ENCODE measurements at places on chromosomes 4 and X.
A peak's percentile ranks its signal among the peaks of the same experiment; 100 is the strongest.

DNA sequence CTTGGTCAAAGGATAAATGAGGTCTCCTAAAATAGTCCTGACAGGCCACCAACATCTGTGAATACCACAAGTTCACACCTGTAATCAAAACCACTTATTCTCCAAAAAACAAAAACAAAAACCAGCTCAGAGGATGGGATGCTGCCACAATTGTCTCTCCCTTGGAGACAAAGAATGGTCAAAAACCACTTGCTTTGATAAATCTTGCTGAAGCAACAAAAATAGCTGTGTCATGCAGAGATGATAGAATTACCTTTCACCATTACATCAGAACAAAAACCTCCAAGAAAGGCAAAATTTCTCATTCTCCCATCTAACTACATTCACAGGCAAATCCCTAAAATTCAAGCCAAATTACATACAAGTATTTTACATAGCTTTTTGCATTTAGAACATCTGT is 180.4 kb downstream of the MAML3 start:
- DNase-seq = no peak

DNA sequence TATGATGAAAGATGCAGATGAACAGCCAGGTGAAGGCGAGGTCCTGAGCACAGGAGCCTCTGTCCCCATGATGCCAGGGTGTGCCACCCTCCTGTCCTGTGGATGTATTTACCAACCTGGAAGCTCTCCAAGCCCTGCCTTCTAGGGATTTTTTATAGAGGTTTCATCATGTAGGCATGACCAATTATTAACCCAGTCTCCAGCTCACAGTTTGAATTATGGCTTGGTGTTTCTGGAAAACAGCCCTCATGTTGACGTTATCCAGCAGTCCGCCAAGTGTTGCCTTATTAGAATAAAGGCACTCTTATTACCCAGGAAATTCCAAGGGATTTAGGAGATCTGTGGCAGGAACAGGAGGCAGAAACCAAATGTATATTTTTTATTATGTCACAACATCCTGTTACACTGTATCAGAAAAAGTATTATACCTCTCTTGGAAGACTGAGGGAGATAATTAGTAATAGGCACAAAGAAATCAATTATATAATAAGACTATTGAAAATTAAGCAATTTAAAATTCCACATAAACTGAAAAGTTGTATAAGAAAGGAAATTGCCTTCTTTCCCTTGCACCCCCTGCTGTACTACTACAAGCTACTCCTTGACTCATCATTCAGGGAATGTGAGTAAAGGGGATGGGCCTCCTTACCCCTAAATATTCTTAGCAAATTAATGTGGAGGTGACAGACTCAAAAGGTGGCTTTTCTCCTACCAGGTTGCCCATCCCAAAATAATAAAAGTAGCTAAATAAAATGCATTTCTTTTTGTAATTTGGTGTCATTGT is 129.6 kb downstream of the ZNF330 start:
- DNase-seq = peak; percentile 52

DNA sequence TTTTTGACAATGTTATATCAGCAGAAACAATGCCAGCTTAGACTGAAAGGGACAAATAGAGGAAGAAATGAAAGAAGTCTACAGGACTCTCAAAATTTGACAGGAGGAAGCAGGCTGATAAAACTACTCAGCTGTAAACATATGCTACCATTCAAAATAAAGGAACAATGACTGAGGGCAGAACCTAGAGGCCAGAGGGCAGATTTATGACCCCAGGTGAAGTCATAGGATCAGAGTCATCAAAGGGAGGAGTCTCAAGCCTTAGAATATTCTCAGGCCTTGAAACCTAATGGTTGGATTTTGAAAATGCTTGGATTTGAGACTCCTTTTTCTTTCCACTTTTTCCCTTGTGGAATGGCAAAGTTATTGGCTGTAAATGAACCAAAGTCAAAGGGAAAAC is 17.0 kb upstream of the SYTL5 start:
- DNase-seq = no peak

- DNase-seq = no peak
Observed at GRCh38 chr4:162450531-162451035, 286.8 kb upstream of the FSTL5 start.

DNA sequence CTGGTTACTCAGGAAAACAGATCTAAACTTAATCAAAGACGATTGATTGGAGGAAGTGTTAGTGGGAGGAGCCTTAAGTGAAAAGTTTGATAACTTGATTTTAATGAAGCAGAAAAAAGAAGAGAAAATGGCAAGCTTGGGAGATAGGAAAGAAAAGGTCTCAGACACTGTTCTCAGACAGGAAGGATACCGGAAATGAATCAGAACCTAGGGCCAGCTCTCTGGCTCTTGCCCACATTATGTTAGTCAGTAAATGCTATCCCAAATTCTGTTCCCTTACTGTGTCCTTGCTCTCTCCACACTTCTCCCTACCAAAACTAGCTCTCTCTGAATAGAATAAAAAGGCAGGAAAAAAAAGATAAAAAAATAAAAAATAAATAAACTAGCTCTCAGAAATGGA is 48.6 kb upstream of the TMEM164 start:
- no peak for DNase-seq

DNA sequence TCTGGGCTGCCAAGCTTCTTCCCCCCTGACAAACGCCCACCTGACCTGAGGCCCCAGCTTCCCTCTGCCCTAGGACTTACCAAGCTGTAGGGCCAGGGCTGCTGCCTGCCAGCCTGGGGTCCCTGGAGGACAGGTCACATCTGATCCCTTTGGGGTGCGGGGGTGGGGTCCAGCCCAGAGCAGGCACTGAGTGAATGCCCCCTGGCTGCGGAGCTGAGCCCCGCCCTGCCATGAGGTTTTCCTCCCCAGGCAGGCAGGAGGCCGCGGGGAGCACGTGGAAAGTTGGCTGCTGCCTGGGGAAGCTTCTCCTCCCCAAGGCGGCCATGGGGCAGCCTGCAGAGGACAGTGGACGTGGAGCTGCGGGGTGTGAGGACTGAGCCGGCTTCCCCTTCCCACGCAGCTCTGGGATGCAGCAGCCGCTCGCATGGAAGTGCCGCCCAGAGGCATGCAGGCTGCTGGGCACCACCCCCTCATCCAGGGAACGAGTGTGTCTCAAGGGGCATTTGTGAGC is 37.0 kb downstream of the HTRA3 start:
- no peak for DNase-seq

GRCh38 chr4:44736900-44737299 is 10.5 kb upstream of the GNPDA2 start:
- DNase-seq = no peak

DNA sequence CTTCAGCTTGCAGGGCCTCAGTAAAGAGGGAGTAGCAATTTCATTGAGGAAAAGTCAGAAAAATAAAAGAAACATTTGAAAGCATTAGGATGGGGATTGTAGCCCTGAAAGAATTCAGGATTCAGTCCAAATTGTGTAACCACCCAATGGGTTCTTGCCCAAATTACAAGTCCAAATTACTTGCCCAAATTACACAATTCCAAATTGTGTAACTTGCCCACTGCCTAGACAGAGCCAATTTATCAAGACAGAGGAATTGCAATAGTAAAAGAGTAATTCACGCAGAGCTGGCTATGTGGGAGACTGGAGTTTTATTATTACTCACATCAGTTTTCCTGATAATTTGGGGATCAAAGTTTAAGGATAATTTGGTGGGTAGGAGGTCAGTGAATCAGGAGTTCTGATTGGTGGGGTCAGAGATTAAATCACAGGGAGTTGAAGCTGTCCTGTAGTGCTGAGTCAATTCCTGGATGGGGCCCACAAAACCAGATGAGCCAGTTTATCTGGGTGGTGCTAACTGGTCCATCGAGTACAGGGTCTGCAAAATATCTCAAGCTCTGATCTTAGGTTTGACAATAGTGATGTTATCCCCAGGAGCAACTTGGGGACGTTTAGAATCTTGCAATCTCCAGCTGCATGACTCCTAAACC is 18.1 kb upstream of the PAGE5 start:
- no peak for DNase-seq

GRCh38 chr4:6854098-6854744 is 55.4 kb upstream of the TBC1D14 start:
- no peak for DNase-seq

DNA sequence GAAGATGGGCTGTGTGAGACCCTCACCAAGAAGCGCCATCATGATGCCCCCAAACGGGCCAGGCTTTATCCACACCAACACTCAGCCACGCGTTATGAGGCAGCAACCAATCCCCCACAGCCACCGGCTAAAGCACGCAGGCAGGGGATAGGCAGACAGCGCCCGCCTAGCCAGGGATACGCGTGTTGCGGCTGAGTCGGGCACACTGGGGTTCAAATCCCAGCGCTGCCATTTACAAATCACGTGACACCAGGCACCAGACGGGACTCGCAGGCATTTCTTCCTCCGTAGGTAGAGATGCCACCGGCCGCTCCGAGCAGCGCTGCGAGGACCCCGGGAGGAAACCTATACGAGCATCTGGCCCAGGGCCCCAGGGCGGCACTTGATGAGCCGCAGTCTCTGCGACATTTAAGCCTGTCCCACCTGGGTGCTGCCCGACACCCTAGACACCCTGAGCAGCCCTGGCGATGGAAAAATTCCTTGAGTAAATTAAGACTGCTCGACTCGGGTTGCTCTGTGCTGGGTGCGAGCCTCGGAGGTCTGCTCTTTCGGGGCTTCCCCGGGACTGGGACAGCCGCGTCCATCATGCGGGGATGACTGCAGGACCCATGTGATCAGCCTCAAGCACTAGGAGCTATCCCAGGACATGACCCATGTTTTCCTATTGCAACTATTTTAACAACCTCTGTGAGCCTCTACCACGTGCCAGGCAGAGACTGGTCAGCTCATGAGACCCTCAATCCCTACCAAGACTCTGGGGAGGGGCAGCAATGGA is 6.3 kb downstream of the ABLIM2 start:
- DNase-seq = no peak

GRCh38 chr4:118280501-118281218 is 72.1 kb downstream of the PRSS12 start:
- DNase-seq = no peak

- DNase-seq = no peak
Observed at GRCh38 chr4:78591404-78591803, 39.8 kb downstream of the ANXA3 start.

Measured in right renal pelvis (tissue), 4 donors.